Psoas muscle (tissue), 8 donors: ENCODE measurements at places on chromosomes 7 and 10. TPM values are rescaled to one million over a fixed set of nuclear protein-coding genes. Genes with fewer than 3 reads are reported as not detected.

CYP3A5 gene
- polyA plus RNA-seq = 0.52 TPM

MAT1A gene
- polyA plus RNA-seq = not detected

ANKRD7 gene
- polyA plus RNA-seq = not detected

CALML3 gene
- not detected for polyA plus RNA-seq

SKAP2 gene
- polyA plus RNA-seq = 3.2 TPM

TSPAN15 gene
- 10.7 TPM for polyA plus RNA-seq

NUTM2B gene
- polyA plus RNA-seq = 0.13 TPM

GRCh38 chr10:72719941-72720592 lies 28.1 kb downstream of the MCU start:
- no peak for DNase-seq

DNA sequence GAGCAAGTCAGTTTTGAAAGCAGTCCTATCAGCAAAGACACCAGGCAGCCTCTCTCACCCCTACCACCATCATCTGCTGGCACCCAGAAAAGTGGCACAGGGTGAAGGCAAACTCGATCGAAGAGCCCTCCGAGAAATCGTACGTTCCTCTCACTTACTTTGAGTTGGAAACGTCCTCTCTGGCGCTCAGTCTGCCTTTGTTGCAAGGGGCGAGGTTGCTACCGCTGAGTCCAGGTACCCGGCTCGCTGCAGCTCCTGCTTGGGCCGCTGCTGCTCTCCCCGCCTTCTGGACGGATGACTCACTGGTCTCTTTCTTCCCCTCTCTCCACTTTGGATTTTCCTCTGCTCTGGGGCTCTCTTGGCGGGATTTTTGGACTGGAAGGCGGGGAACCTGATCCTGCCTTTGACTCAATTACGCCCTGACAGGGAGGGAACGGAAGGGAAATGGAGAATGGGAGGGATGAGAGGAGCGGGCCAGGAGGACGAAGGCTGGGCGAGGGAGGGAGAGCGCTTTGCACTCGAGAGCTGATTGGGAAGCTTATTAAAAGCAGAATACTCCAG lies at the start of gene PTN:
TSS of gene PTN (minus strand) at position 453 of the 561 bp plus-strand sequence. CDS start 88,760 bp downstream, outside the sequence.
- no peak for DNase-seq

DNA sequence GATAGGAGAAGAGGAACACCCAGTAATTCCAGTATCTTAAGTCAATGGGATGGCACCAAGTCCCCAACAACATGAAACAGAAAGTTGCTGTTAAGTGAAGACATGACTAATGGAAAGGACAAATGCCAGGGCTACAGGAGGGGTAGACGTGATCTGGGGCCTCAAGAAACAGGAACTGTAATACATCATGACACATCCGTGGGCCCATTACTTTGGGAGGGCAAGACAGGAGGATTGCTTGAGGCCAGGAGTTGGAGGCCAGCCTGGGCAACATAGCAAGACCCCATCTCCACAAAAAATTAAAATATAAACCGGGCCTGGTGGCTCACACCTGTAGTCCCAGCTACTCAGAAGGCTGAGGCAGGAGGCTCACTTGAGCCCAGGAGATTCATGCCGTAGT lies 408.6 kb upstream of the PRKCQ start:
- DNase-seq = no peak

GRCh38 chr7:8172372-8173354 lies 89.3 kb downstream of the ICA1 start:
- no peak for DNase-seq

- DNase-seq = no peak
These were observed 49.5 kb upstream of the CACUL1 start for GRCh38 chr10:118804262-118804773.

DNA sequence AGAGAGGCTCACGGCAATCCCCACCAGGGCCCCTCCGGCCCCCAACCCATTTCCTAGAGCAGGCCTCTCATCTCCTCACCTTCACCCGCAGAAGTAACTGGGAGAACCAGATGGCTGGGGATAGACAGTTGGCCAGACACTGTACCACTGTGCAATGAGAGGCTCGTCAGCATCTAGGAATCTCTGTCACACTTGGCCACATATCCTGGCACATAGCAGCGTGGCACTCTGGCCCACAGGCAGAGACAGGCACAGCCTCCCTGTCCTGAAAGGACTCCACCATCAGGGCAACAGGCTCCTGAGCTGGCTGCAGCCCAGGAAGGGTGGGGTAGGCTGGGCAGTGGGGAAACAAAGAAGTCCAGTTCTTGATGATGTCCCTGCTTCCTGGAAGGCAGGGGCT lies 45.8 kb downstream of the C10orf143 start:
- DNase-seq = no peak

DNA sequence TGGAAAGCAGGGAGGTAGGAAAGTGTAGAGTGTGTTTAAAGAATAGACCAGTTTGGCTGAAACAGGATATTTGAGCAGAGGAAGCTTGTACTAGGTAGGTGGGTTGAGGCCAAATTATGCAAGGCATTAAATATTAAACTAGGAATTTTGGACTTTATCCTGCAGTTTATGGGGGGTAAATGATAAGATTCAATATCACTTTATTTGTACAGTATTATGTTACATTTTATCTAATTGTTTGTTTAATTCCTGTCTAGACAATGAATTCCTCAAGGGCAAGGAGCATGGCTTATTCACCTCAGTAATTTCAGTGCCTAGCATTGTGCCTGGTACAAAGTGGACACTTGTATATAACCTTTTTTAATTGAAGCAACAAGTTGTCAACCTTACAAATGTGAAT lies 125.9 kb downstream of the CFTR start:
- no peak for DNase-seq
